ENCODE measurements at places on chromosomes 2 and 18. TPM values are rescaled to one million over a fixed set of nuclear protein-coding genes. Genes with fewer than 3 reads are reported as not detected.

The OXER1 gene
- 10.9 TPM for total RNA-seq

The CFC1 gene
- total RNA-seq, result not detected

- no peaks in the 10 kb centered on the region for H3K27me3 ChIP-seq
- no peak for DNase-seq
- no peak overlapping the region for H3K4me3 ChIP-seq
- no peaks in the 10 kb centered on the region for H3K36me3 ChIP-seq
- no peaks in the 10 kb centered on the region for H3K4me1 ChIP-seq
- no peak overlapping the region for H3K27ac ChIP-seq
Observed at GRCh38 chr18:37383036-37383785, 182.4 kb downstream of the CELF4 start.

DNA sequence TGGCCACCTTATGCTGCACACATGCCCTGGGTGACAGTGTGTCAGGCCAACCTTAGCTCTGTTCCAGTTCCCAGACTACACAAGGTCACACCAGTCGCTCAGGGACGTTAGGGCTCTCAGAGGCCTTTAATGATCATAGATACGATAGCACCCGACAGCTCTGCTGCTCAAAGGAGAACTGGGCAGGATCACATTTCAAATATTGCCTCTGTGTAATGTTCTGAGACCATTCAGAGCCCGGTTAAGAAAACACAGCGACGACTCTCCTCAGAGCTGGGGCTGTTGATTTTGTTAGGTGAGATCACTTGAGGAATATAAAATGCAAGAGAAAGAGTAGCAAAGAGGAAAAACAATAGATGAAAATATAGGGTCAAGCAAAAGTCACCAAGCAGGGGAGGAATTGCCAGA is 166.6 kb upstream of the TANK start:
- no peak overlapping the region for H3K27ac ChIP-seq
- no peaks in the 10 kb centered on the region for H3K27me3 ChIP-seq
- no peaks in the 10 kb centered on the region for H3K36me3 ChIP-seq
- no peak for DNase-seq
- 0 out of 2 replicates have a peak, but pooled peaks cover 6% of the 10 kb centered on the region for H3K4me1 ChIP-seq
- no peak overlapping the region for H3K4me3 ChIP-seq

All from Caco-2 (cell line).